HepG2 (cell line): ENCODE measurements at places on chromosomes 1 and 21. TPM values are rescaled to one million over a fixed set of nuclear protein-coding genes. Genes with fewer than 3 reads are reported as not detected.

DNA sequence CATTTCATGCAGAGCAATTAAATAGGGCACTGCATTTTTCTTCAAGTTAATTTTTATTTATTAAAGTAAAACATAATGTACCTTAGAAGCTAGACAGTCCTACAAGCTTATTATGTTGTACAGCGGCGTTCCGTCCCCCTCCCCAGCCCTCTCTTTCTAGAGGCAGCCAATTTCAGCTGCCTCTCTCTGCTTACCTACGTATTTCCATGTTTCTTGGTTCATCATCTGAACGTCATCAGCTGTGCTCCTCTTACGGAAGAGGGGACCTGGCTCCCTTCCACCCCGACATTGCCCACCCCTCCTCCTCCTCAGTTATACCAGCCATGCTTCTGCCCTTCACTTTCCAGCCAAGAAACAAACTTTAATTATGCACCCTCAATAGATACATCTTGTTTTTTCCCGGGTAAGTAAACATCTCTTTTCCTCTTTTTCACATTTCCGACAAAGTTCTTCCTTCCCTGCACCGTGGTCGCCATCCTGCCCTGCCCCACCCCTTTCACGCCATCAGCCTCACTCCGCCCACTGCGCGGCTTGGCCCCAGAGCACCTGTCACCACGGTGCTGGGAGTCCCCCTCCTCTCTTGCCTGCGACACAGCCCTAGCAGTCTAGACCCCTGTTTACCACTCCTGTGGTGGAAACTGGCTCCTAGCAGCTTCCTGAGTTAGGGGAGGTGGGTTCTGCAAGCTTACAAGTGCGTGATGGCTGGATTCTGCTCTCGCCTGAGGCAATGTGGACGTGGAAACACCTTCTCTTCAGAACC is 57.9 kb downstream of the SLC37A1 start:
- DNase-seq: no peak

DNA sequence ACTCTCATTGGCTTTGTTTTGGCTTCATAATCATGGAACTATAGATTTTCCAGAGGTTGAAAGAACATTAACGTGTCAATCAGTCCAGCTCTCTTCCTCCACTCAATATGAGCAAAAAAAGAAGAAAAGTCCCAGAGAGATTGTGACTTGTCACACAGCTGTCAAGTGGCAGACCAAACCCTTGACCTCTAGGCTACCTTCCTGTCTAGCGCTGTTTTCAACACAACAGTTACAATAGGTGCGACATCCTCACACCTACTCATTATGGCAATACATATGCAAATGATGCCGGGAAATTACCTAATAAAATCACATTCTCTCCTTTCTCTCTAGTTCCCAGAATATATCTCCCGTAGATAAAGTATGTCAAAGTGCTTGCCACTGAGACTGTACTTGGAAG is 1.1 kb downstream of the WARS2 start:
- DNase-seq: no peak

DNA sequence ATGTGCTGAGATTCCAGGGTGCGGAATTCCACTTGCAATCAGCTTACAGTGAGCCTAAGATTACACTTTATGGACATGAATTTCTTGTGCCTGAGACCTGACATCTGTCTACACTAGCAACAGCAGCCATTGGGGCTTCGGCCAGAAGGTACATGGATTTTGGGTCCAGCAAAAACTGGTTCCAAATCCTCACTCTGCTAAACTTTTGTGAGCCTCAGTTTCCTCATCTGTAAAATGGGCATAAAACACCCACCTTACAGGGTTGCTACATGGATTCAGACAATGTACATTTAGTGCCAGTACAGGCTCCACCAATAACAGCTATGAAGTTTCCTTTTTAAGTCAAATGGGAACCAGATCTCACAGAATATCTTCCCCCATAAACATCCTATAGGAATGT is 30.8 kb downstream of the RHEX start:
- no peak for DNase-seq

GRCh38 chr1:116674011-116674531 is 6.5 kb upstream of the IGSF3 start:
- DNase-seq: no peak

GRCh38 chr1:209900734-209901133 is 37.3 kb upstream of the SYT14 start:
- no peak for DNase-seq

Gene CIART
- 0.48 and 0.58 TPM in 2 replicates for polyA plus RNA-seq

Gene GLMN
- 5.2 and 5.9 TPM in 2 replicates for polyA plus RNA-seq

Gene PADI2
- polyA plus RNA-seq: not detected in 2 replicates

Gene BTBD19
- 6.7 and 8.8 TPM in 2 replicates for polyA plus RNA-seq
